ENCODE measurements at places on chromosomes 2 and 18.

DNA sequence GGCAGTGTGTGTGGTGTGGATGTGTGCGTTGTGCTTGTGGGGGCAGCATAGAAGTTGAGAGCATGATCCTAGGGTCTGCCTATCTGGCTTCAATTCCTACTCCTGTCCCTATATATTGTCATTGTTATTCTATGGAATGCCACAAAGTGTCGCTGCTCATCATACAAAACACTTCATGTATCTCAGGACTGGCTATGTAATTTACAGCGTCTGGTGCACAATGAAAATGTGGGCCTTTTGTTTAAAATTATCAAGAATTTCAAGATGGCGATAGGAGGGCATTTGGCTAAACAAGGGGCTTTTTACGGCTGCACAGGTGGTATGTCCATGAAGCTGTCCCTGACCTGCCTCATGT is 3.4 kb downstream of the SERPINB2 start:
- DNase-seq, result no peak

- no peak for DNase-seq
Measured at GRCh38 chr2:197209742-197210408, 100.7 kb downstream of the ANKRD44 start.

DNA sequence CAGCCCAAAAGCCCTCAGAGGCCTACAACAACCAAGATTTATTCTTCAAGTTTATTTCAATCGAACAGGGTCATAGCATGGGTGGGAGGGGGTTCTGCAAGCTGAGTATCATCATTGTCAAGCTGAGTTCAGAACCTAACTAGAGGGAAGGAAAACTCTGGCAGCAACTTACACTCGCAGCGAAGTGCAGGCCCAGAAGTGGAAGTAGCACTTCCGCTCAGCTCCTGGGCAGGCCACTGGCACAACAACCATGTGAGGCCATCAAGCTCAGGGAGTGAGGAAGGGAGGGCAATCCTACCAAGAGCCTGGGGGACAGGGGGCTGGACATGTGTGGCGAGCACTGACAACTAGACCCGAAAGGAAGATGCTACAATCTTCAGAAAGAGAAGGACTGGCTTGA is 4.8 kb downstream of the UXS1 start:
- DNase-seq, result no peak

DNA sequence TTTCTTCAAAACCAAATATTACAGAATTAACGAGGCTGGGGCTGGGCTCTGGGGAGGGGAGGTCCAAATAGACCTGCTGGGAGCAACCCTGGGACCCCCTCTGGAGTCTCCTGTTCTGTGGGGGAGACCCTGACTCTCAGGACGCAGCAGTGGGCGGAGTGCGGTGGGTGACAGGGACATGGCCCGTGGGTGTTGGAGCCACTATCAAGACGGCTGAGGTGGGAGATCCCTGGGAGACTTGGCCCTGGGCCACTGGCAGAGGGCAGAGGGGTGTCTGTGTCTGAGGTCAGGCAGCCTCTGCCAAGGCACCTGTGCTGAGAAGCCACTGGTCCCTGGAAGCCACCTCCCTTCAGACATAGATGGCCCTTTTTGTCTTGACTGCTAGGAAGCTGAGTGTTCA is 79.5 kb upstream of the CTDP1 start:
- no peak for DNase-seq

DNA sequence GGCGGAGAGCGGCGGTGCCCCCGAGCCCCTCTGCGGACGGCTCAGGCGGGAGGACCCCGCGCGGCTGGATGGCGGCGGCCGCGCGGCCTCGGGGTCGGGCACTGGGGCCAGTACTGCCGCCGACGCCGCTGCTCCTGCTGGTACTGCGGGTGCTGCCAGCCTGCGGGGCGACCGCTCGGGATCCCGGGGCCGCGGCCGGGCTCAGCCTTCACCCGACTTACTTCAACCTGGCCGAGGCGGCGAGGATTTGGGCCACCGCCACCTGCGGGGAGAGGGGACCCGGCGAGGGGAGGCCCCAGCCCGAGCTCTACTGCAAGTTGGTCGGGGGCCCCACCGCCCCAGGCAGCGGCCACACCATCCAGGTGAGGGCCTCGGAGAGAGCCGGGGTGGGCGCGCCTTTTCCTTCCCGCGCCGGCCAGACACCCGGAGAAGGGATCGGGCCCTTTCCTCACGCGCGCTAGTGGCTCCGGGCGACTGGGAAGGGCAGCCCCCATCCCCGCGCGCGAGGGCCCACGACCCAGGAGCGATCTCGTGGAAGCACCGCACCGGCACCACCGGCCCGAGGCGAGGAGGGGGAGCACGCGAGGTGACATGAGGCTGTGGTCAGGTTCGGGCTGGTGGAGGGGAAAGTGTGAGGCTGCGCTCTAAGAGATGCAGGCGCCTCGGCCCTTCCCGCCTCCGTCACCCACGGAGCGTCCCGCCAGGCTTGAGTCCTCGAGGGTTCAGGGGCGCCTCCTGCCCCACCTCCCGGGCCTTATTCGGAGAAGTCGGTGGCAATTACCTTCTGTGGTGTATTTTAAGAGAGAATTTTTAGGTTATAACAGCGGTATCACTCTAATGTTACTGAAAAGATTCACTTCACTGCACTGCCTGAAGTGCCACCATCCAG is 607 bp downstream of the LAMA3 start:
- DNase-seq, result no peak
